Epithelial cell of esophagus (primary cell): ENCODE measurements at places on chromosomes 2 and 18.

- no peak for DNase-seq
These were observed 1003.7 kb upstream of the GYPC start for GRCh38 chr2:125652280-125652679.

DNA sequence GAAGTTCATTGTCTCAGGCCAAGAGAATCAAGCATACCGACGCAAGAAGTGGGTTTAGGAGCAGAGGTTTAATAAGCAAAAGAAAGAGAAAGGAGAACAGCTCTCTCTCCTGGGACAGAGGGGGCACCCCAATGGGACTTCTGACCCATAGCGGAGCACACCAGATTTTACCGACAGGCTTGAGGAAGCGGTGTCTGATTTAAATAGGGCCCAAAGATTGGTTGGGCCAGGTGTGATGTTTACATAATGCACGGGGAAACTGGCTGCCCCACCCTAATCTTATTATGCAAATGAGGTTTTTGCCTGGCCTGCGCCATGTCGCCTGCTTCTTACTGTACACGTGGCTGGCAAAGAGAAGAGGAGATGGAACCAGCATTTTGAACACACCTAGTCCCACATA, 106.2 kb downstream of the MREG start:
- no peak for DNase-seq

DNA sequence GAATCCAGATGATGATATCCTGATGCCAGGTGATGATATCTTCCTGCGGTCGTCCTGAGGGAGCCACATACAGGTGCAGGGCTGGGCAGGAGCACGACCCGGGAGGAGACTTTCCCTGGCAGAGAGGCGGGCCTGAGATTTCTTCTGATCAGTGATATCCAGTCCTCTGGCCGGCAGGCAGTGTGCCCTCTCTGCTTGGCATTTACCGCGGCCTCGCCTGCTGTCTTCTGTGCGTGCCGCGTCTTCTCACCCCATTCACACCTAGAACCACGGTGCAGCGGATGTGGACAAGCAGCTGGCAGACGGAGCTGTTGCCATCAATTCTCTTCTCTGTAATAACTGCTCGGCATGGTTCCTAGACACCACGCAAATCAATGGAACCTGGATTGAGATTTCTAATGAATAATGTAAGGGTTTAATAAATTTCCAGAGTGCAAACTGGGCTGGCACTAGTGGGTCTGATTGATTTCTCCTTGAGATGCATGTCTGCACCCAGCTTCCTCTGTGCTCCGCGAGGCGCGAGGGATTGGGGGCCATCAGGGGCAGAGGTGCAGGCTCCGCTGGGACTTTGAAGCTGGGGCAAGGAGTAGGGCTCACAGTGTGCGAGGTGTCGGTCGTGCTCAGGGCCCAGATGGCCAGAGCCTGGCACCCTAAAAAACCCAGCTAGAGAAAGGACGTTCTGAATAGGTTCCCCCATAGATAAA, 208.9 kb upstream of the HDAC4 start:
- DNase-seq = no peak

- DNase-seq = peak; percentile 5
These were observed 798.5 kb downstream of the SATB2 start for GRCh38 chr2:198659096-198659870.

GRCh38 chr2:128202791-128203190, 111.8 kb downstream of the UGGT1 start:
- DNase-seq = no peak
